ENCODE measurements at places on chromosomes 1 and 21.

DNA sequence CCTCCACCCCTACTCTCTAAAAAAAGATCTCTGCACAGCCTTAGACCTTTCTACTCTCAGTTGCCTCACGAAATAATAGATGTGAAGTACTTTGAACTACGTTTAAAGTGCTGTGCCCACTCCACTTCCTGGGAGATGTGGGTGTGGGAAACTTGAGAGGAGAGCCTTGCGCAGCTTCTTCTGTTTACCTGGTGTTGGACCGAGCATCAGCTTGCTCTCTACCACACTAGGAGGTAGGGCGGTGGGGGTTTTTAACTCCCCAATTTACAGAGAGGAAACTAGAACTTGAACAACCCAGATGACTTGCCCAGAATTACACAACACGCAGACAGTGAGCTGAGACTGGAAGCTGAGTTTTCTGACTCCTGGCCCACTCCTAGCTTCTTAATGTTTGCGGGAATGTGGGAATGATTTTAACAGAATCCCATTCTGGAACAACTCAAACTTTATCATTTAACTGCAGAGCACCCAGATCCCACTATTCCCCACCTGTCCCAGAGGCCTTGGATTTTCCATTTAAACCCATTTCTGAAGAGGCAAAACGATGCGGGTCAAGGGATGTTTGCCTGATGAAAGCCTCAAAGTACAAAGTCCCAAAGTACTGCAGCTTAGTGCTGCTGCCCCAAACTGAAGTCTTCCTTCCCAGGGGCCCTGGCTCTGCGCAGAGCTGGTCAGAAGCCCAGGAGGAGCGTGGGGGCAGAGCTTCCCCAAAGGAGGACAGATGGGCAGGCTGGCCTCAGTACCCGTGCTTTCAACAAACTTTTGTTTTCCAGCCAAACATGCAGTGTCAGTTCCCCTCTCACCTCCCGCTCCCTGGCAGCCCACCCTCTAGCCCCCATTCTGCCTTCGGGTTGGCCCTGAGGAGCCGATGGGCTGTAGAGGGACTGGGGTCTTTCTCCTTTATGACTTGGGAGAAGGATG is 19.0 kb downstream of the BTG2 start:
- DNase-seq: peak; percentile 49

- DNase-seq: peak; percentile 90
These were observed 683 bp upstream of the EFNA4 start for GRCh38 chr1:155062702-155063411.

DNA sequence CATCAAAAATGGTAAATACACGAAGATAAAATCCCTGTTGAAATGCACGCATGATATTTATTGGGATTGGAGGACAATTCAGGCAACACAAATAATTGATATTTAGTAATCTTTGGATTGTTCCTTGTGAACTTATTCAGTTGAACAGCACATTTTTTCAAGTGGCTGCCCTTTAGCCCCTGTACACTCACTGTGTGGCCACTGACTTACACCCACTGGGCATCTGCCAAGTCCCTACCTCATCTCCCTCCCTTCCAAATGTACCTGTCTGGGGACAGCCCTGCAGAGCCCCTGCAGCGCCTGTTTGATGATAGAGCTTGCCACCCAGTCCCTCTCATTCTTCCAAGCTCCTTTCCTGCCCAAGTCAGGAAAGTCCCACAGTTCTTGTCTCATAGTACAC is 154.3 kb downstream of the GLUL start:
- no peak for DNase-seq

DNA sequence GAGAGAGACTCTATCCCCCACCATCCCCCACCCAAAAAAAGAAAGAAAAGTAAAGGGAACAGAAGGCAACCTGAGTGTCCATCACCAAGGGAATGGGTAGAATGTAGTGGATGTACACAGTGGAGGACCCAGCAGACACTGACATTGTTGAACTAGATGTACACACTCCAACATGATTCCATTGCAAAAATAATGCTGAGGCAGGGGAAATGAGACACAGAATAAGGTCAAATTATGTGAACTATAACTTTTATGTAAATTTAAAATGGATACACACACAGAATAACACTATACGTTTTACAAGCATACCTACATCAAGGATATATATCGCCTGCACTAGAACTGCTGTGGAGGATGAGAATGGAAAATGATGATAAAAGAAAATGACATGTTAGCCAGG is 34.8 kb downstream of the PTAFR start:
- no peak for DNase-seq

DNA sequence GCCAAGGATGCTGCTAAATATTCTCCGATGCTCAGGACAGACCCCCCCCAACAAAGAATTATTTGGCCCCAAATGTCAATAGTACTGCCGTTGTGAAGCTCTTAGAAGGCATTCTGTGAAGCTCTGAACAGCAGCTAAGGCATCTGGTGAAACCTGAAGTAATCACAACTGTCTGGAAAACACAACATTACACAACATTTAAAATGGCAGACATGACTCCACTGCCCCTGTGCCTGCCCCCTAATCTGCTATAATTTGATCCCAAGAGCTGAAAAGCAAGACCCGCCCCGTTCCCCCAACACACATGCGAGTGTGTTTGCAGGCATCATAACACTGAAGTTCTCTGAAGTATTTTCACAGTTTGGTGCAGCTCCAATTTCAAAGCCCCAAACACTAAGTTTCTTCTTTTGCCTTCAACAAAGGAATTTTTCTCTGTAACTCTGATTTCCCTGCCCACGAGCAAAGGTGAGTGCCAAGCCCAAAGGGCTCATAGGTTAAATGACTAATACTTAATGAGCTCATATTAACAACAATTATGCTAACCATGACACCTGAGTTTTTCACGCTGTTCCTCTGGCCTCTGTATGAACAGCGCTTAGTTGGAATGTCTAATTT is 129.2 kb downstream of the CLIC6 start:
- DNase-seq: no peak

- DNase-seq: no peak
These were observed 171.5 kb downstream of the LRRC7 start for GRCh38 chr1:69739251-69739605.

DNA sequence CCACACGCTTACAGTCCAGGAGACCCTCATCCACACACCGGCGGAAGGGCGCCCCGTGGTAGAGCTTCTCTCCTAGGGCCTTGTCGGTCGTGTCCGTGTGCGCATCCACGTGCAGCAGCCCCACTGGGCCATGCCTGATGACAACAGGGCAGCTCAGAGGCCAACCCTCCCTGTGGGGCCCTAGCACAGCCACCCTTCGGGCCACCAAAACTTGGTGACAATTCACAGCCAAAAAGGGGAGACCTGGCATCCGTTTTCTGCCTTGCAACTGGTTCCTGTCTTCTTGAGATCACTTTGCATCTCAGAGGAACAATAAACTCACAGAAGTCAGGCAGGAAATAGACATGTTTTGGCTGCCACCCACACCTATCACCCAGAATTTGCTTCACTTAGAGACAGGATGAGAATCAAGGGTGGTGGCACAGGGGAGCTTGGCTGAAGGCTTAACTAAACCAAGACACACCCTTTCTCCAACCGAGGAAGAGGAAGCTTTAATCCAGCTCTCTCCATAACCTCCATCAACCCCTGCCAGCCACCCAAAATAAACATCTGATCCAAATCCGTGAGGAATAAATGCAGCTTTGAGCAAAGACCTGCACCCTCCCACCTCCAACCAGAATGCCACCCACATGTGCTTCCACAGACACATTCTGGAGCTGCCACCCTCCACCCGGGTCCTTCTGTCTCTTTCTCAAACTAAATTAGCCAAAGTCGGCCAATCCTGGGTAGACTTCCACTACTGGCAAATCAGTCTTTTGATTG is 5.7 kb downstream of the AGMAT start:
- DNase-seq: peak; percentile 35

DNA sequence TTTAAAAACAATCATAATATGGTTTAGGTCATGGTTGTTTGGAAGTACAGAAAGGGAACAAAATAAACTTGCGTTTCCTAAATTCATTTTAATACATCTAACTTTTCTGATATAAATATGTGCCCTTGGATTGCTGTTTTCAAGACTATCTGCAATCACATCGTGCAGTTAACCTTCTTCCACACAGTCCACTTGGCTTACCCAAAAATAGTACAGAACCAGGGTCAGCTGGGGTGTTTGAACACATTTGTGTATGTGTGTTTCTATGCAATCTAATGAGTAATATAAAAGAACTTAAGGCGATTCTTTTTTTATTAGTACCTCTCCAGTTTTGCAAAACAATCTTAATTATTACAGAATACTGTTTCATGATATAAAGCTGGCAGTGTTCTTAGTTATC is 19.9 kb downstream of the SAMSN1 start:
- DNase-seq: no peak

DNA sequence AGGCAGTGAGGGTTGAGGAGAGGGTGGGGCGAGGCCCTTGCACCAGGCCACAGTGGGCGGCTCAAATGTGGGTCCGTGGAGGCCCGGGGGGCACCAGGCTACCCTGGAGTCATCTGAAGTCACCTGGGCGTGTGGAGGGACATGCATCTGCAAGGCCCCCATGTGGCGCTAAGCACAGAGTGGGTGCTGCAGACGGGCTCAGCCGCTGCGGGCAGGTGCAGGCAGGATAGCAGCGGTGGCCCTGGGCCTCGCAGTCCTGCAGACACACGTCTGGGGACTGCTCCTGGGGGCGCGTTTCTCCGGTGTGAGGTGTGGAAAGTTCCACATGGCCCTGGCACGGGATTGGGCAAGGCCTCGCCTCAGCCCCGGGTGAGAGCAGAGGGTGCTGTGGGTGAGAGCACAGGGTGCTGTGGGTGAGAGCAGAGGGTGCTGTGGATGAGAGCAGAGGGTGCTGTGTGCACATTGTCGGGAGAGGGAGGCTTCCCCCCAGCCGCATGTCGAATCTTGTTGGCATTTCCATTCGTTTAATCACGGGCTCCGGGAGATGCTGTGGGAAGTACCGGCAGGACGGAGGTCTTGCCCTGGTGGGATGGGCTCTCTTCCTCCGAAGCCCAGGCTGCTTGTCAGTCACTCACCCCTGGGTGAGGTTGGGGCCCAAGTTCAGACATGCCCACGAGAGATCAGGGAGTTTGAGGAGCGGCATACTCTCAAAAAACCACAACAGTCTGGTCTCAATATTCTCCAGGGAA is 46.5 kb downstream of the TP73 start:
- no peak for DNase-seq

DNA sequence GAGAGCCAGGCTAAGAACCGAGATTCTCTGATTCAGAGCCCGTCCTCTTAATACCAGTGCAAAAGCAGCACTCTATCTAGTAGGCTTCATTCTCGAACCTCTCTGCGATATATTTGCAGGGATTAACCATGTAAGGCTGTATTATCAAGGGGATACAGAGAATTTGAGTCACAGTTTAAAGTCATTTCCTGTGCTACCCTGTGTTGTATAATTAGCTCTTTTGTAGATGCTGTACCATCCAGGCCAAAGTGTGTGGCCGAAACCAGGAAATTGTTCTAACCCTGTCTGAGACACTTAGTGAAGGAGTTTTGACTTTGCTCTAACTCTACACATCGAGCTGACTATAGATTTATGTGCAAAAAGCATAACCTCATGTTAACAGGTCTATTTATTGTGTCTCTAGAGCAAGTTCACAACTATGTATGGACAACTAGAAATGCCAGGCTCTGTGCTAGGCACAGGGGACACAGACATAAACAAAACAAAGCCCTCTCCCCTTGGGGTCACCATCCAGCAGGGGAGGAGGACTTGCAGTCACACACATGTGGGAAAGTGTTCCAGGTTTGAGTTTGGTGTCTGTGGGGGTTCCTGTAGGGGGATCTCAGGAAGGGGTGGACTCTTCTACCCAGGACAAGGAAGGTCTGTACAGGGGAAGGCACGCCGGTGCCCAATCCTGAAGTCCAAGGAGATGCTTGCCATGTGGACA is 182.2 kb downstream of the DHRS3 start:
- DNase-seq: peak; percentile 66

- no peak for DNase-seq
These were observed 24.9 kb upstream of the CACNA1E start for GRCh38 chr1:181458419-181458818.

- DNase-seq: no peak
These were observed 9.4 kb downstream of the NCAM2 start for GRCh38 chr21:21007606-21008005.

GRCh38 chr1:46027788-46028573 is 104.4 kb downstream of the PIK3R3 start:
- DNase-seq: no peak

- no peak for DNase-seq
These were observed 345.5 kb downstream of the SMYD3 start for GRCh38 chr1:246161626-246162025.

DNA sequence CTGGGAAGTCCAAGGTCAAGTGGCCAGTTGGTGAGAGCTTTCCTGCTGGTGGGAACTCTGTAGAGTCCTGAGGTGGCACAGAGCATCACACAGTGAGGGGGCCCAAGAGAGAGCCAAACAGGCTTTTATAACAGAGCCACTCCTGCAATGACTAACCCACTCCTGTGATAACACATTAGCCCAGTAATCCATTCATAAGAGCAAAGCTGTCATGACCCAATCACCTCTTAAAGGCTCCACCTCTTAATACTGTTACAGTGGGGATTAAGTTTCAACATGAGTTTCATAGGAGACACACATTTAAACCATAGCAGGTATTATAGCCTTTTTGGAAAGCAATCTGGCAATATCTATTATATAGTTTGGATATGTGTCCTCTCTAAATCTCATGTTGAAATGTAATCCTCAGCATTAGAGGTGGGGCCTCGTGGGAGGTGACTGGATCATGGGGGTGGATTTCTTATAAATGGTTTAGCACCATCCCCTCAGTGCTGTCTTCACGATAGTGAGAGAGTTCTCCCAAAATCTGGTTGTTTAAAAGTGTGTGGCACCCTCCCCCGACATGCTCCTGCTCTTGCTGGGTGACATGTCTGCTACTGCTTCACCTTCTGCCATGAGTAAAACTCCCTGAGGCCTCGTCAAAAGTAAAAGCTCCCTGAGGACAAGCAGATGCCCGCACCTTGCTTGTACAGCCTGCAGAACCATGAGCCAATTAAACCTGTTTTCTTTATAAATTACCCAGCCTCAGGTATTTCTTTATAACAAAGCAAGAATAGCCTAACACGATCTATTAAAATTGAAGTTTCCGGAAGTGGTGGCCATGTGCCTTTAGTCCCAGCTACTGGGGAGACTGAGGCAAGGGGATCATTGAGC is 64.5 kb downstream of the CD58 start:
- DNase-seq: no peak

GRCh38 chr1:156503698-156504437 is 3.3 kb upstream of the MEF2D start:
- no peak for DNase-seq

DNA sequence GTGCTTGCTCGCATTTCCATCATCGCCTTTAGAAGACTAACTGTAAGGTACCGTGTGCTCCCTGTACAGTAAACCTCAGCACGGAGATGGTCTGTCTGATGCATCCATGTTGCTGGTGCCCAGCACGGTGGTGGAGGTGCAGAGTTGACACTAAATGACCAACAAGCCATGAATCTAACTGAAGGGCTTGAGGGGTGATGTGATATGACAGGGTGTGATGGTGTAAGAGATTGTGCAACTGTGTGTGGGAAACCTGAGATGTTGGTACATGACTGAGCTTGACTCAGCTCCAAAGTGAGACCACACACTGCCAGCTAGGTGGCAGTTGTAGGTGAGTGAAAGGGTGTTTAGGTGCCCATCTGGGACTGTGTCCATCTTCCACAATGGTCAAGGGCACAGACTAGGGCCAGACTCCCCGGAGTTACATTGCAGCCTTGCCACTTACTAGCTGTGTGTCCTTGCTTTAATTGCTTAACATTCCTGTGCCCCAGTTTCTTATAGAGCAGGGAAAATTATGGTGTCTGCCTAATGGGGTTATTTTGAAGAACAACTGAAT is 21.4 kb downstream of the SLC2A1 start:
- DNase-seq: peak; percentile 35

GRCh38 chr1:116808848-116809508 is 54.7 kb downstream of the CD2 start:
- peak; percentile 26 for DNase-seq
